AG10803 (cell line): ENCODE measurements at places on chromosomes 2 and 18.

- no peak for DNase-seq
Measured at GRCh38 chr2:231900972-231901371, 25.2 kb downstream of the NPPC start.

DNA sequence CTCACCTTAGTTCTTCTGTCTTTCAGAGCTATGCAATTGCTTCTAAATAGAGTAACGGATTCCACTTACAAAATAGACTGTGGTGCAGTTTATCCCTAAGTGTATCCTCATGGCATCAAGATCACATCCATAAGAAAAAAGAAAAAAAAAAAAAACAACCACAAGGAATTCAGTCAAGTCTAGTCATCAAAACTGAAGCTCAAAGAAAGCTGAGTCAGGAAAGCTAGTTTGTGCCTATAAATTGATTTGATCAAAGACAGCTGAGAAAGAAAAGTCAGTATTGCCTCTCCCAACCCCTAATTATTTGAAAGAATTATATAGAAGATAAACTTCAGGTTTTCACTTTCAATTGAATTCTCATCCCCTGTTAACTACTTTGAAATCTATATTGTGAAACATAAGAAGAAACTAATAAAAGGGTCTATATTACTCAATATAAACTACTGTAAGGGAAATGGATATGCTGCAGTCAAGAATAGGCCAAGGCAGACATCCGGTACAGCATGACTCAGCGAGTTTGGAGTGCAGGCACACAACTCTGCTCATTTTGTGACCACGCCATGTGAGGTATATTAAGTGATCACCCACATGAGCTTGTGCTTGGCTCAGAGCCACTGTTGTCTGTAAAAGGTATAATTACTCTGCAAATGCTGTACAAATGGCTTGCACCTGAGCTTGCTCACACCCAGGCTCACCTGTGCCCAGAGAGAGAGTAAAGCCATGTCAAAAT is 568.1 kb upstream of the CRIM1 start:
- no peak for DNase-seq

DNA sequence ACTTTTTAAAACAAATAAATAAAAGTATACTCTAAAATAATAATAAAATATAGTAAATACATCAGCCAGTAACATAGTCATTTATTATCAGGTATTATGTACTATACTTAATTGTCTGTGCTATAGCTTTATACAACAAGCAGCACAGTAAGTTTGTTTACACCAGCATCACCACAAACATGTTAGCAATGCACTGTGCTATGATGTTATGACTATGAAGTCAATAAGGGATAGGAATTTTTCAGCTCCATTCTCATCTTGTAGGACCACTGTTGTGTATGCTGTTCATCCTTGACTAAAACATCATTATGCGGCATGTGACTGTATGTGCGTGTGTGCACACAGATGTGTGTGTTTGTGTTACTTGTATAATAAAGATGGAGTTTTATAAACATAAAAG is 137.5 kb downstream of the LYPD6B start:
- DNase-seq = peak; percentile 55

GRCh38 chr2:229300790-229301189 is 29.7 kb upstream of the PID1 start:
- peak; percentile 48 for DNase-seq

- peak; percentile 51 for DNase-seq
Measured at GRCh38 chr2:201353116-201353515, 4.0 kb downstream of the FLACC1 start.

GRCh38 chr2:19818039-19818438 is 83.7 kb downstream of the TTC32 start:
- no peak for DNase-seq

DNA sequence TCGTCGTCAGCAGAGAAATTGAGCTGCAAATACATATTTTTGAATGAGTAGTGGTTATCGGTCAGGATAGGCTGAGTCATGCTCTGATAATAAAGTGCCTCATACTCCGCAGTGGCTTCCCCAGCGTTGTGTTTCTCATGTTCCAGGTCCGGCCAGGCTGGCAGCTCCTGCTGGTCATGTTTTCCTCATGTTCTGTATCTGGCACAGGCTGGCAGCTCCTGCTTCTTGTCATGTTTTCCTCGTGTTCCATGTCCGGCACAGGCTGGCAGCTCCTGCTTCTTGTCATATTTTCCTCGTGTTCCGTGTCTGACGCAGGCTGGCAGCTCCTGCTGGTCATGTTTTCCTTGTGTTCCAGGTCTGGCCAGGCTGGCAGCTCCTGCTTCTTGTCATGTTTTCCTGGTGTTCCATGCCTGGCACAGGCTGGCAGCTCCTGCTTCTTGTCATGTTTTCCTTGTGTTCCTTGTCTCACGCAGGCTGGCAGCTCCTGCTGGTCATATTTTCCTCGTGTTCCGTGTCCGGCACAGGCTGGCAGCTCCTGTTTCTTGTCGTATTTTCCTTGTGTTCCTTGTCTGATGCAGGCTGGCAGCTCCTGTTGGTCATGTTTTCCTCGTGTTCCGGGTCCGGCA is 148.9 kb downstream of the ATP9B start:
- DNase-seq = no peak

DNA sequence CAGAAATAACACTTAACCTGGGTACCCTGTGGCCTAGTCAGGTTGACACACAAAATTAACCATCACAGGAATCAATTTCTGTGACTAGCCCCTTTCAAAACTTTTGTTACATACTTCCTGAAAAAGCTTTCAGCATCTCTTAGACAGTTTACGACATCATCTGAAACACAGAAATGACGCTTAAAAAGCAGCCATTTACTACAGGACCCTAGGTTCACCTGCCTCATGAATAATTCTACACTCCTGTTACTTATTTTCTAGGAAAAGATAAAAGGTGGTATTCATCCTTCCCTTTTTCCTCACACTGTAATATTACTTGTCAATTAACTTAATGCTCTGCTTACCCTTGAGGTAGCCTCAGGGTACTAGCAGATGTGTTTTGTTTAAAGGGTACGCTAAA is 388.4 kb downstream of the IRS1 start:
- DNase-seq = no peak

DNA sequence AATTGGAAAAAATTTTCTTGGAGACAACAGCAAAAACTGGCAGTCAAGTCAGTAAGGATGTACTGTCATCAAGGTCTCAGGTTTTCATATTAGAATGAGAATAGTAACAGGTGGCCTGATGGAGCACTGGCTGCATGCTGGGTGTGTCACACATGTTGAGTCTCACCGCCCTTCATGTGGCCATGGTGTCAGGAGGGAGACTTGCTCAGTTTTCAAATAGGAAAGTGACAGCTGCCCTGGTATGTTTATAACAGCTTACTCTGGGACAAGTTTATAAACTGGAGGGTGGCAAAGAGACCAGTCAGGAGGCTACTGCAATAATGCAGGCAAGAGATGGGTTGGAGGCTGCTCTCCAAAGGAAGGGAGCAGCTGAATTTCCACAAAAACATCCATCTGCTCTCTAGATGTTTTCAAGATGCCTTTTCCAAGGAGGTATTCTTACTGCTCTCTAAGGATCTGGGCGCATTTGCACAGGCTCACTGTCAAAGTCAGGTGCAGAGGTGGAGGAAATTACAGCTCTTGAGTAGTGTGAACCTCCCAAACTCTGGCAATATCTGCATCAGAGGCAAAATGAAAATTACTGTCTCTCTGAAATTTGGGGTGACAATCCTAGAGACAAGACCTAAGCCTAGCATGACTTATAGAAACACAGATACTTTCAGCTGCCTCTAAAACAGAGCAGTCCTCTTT is 321.9 kb upstream of the RAB12 start:
- no peak for DNase-seq

GRCh38 chr2:71471276-71471675 is 17.9 kb downstream of the DYSF start:
- peak; percentile 76 for DNase-seq

GRCh38 chr2:229714080-229714735 is at the start of gene DNER:
TSS of gene DNER (minus strand) at chr2:229714555. CDS start at chr2:229714423, 132 bp downstream.
- DNase-seq = no peak

DNA sequence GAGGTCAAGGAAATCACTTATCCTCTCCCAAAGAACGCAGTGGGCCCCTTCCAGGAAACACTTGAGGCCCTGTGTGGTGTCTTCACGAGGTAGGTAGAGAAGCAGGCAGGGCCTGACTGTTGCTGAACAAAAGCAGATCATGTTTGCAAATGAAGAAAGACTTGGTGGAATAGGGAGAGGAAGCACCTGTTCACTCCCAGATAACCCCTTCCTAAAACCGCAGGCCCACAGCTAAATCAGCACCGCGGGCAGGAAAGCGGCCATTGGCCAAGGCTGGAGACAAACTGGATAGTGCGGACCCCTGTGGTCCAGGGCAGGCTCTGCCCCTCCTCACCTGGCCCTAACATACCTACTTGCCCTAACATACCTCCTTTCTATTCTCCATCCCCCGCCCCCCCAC is 64.9 kb upstream of the KLHL29 start:
- no peak for DNase-seq

DNA sequence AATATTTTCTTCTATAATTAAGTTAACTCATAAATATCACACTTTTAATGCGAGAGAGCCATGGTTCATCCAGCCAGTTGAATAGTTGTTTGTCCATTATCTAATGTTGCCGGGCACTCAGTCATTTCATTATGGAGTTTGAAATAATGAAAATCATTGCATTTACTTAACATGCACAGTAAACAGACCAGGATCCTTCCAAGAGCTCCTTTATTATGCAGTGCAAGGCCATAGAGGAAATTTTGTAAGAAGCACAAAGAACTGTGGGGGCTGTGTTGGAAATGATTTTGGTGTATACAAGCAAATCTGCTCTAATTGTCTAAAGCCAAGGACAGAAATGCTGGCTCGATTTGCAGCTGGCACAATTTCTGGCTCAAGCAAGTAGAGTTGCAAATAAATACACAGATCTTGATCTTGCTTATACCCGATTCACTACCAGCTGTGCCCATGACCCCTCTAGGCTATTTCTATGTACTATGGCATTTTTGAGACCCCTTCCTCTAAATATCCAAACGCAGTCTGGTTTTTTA is 400.3 kb upstream of the HNRNPA3 start:
- DNase-seq = no peak

DNA sequence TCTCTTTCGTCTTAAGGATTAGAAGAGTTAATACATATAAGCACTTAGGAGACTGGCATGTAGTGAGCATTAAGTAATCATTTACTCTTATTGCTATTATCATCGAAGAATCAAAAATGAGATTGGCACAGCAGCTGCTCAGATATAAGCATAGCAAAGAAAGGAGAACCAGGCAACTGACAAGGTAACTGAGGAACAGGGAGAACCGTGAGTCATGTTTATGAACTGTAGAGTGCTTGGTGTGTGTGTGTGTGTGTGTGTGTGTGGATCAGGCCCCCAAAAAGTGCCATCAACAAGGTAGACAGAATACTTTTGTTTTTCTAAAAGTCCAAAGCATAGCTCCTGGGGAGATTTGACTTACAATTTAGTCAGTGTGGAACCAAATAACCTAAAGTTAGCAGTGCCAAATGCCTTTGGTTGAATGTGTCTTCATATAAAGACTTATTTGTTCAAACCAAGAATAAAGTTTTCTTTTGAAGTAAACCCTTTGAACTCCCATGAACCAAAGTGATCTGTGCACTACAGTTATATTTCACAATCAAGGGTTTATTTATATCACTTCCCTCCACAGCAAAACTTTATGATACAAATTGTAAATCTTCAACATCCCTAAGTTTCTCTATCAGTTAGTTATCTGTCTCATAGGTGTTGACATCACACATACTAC is 660.6 kb downstream of the NYAP2 start:
- DNase-seq = no peak
